ENCODE measurements at places on chromosomes 3 and 15.

- no peak for DNase-seq
These were observed 61.4 kb upstream of the C15orf39 start for GRCh38 chr15:75140080-75140879.

GRCh38 chr3:54906763-54907162, 21.1 kb downstream of the LRTM1 start:
- no peak for DNase-seq

GRCh38 chr15:68353421-68354135, 76.0 kb downstream of the FEM1B start:
- no peak for DNase-seq

GRCh38 chr3:195258449-195259153, 12.4 kb downstream of the XXYLT1 start:
- DNase-seq: no peak

GRCh38 chr15:86082619-86083380, 3.1 kb downstream of the AGBL1 start:
- no peak for DNase-seq

DNA sequence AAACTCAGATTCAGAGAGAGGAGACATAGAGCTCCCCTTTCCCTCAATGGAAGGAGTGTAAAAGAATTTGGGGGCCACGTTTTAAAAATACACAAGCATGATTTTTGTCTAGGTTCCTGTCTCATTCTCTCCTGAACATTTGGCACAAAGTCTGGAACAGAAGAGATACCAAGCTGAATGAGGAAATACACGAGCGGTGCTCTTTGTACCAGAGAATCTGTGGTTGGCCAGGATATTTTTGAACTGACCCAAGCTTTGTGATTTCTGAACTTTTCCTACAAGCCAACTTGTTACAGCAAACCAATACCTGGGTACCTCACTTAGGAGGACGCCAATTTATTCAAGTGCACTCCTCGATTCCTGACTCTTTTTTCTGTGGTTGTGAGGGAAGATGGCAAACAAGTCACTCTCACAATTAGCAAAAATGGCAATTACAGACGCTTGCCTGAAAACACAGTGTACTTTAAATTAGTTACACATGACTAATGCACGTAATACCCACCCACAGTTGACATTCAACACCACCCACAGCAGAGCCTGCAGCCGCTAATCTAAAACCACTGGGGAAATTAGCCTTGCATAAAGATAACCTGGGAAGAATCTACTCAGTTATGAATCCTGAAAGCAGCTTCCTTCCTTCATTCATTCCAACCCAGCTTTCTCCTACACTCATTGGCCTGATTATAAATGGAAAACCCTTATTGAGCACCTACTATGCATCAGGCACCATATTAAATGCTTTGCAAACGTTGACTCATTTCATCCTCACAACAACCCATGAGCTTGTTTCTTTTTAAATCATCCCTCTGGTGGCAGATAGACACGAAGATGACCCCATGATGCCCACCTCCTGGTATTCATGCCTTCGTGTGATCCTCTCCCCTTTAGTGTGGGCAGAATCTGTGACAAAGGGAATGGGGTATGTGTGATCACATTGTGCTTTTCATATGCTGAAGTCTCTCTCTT, 293.5 kb downstream of the KBTBD8 start:
- no peak for DNase-seq

- no peak for DNase-seq
These were observed 906.6 kb downstream of the TUSC7 start for GRCh38 chr3:117616227-117616626.

DNA sequence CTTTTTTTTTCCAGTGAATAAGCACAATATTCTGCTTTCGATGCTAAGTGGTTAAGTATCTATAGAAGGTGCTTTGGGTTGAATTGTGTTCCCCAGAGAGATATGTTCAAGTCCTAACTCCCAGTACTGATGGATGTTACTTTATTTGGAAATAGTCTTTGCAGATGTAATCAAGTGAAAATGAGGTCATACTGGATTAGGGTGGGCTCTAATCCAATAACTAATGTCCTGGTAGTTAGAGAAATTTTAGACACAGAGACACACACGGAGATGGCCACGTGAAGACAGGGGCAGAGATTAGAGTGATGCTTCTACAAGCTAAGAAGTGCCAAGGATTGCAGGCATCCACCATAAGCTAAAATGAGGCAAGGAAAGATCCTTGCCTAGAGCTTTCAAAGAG, 662.3 kb downstream of the NAALADL2 start:
- no peak for DNase-seq

- DNase-seq: no peak
These were observed 156.7 kb upstream of the EPHA6 start for GRCh38 chr3:96657710-96658109.

GRCh38 chr3:103385961-103386656, 951.3 kb downstream of the ZPLD1 start:
- DNase-seq: no peak

DNA sequence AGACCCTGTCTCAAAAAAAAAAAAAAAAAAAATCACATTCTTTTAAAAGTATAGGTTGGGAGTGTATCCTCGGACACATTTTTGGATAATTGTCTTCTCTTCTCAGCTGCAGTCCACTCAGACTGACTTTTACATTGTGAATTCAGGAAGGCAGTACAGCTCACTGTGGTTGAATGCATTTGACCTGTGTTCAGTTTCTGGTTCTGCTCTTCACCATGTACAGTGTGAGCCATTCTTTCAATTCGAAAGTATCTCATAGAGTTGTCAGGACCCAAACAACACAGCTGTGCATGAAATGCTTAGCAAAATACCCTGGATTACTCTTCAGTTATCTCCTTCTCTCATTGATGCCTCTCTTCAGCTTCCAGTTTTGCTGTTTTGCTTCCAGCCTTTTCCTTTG, 5.0 kb downstream of the CMTM8 start:
- no peak for DNase-seq

DNA sequence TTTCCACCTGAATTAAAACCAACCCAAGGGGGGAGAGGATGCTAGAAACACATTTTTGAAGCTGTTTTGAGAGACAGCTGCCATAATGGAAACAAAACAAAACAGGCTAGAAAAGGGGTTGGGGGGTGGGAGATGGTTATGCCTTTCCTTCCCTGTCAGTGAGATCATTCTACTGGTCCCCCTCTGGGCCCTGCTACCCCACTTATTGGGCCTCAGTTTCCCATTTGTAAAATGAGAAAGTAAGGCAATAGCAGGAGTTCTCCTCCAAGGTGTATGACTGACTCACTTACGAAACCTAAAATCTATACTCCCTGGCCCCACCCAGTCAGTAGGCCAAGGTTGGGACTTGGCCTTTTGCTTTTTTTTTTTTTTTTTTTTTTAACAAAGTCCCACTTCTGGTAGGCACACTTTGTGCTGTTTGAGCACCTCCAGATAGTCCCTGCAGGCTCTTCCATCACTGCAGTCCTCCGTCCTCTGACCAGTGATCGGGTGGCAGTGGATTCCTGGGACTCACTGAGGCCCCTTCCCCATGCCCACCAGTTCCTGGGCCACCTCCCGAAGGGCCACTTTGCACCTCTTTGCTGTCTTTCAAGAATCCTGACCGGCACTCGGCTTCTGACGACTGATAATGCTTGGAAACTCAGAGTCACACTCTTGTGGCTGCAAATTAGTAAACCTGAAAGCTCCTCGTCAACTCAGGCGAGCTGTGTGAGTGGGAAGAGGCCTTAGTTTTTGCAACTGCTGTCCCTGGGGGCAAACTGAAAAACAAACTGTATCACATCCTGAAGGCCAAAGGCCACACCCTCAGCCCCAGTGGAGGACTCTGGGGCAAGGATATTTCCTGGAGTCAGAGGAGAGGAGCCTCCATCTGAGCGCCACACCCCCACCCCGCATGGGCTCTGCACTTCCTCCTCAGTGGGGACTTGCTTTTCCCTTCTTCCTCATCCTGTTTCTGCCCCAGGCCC, 6.7 kb upstream of the PSTPIP1 start:
- no peak for DNase-seq

DNA sequence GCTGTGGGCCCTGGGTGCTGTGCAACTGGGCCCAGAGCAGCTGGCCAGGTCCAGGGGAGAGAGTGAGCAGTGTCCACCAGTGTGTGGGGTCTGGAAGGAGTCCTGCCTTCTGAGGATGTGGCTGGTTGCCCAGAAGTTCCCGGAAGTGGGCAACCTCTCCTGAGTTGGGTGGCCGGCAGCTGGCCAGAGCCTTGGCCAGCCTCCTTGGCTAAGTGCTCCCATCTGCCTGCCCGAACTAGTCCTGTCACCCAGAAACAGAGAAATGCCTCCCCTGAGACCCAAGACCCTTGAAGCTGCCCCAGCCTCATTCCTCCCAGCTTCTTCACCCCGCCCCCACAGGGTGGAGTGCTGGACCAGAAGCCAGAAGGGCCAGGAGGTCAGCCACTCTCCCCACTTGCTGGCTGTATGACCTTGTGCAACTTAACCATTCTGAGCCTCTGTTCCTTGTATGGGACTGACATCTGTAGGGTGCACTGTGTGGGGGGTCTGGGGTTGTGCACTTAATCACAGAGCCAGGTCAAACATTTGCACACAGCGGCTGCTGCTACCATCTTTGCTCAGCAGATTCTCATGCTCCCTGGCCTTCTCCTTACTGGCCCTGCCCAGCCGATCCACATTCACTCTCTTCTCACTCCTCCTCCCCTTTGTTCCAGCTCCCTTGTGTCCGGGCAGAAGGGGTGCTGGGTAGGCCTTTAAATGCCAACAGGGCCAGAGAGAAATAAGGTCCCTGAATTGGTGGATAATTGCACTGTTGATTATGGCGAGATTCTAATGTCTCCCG, 7.5 kb upstream of the ALAS1 start:
- no peak for DNase-seq
